ENCODE measurements at places on chromosomes 2 and 18. TPM values are rescaled to one million over a fixed set of nuclear protein-coding genes. Genes with fewer than 3 reads are reported as not detected.

PTPRN gene
- 11.3 TPM for total RNA-seq

ERFE gene
- 7.7 TPM for total RNA-seq

SPATA3 gene
- total RNA-seq = not detected

CRACDL gene
- 0.09 TPM for total RNA-seq

All from NCI-H460 (cell line).